ENCODE measurements at places on chromosomes 6 and 20. TPM values are rescaled to one million over a fixed set of nuclear protein-coding genes. Genes with fewer than 3 reads are reported as not detected.

The ADGRB3 gene
- not detected for total RNA-seq

The FRMD1 gene
- total RNA-seq, result not detected

The CALHM5 gene
- total RNA-seq, result not detected

The NHLRC1 gene
- 0.58 TPM for total RNA-seq

The MAFB gene
- 19.7 TPM for total RNA-seq

The SNAI1 gene
- total RNA-seq, result 1.5 TPM

The C6orf141 gene
- not detected for total RNA-seq

The PXT1 gene
- 0.28 TPM for total RNA-seq

The TSHZ2 gene
- not detected for total RNA-seq

The EYA2 gene
- total RNA-seq, result not detected

The BPIFB2 gene
- not detected for total RNA-seq

The PPP1R16B gene
- 53.7 TPM for total RNA-seq

The HSD17B8 gene
- 5.4 TPM for total RNA-seq

The LHFPL5 gene
- not detected for total RNA-seq

The DCDC2 gene
- total RNA-seq, result not detected

The PHACTR1 gene
- 19.0 TPM for total RNA-seq

The KIAA1755 gene
- total RNA-seq, result not detected

The DOK5 gene
- total RNA-seq, result not detected

The CCN6 gene
- not detected for total RNA-seq

The NCOA5 gene
- total RNA-seq, result 8.8 TPM

The TMC2 gene
- not detected for total RNA-seq

The ZSCAN31 gene
- 0.72 TPM for total RNA-seq

The SLC22A2 gene
- not detected for total RNA-seq

The ENPP4 gene
- total RNA-seq, result 25.0 TPM

The RCAN2 gene
- not detected for total RNA-seq

The ARMC12 gene
- 0.64 TPM for total RNA-seq

The CFAP206 gene
- not detected for total RNA-seq
